ENCODE measurements at places on chromosomes 11 and 22.

- no peak for DNase-seq
Measured at GRCh38 chr11:116336540-116336939, 436.2 kb downstream of the BUD13 start.

DNA sequence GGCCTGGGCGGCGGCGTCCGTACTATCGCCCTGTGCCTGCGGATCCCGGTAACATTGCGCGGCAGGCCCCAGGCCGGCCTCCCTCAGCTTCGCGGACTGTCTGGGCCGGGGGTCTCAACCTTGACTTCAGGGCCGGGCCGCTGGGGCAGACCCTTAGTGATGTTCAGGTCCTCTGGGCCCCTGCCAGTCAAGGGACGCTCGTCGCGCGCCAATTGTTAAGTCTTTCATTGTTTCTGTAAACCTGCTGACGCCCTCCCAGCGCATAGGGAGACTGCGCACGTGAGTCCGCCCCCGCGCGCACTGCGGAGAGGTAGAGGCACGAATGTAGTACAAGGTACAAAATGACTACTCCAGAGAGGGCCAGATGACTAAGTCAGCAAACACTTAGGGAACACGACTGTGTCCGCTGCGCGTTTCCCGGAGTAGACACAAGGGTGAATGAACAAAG is 451 bp upstream of the HDHD5 start:
- DNase-seq = peak; percentile 87

DNA sequence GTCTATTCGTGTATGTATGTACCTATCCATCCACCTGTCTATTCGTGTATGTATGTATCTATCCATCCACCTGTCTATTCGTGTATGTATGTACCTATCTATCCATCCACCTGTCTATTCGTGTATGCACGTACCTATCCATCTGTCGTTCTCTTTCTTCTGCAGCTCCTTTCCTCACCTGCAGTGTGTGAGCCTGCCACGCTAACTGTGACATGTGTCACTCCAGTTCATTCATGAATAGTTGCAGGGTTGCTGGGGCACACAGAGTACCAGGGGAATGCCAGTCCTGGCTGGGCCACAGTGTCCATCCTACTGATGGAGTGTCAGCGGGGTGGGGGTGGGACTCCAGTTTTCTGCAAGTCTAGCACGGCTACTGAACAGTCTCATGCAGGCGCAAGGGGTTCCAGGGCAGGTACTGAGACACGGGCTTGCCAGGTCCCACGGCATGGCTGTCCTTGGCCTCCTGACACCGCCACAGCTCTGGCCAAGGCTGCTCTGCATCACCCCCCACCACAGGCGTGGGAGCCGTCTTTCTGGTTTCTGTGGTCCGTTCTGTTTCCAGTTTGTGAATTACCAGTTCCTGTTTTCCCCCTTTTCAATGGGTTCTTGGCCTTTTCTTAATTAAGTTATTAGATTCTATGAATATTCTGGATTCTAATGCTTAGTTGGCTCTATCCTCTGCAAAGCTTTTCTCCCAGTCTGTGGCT is 88.8 kb upstream of the CLDN5 start:
- no peak for DNase-seq

GRCh38 chr22:44074337-44074984 is 50.4 kb downstream of the PARVB start:
- DNase-seq = no peak

- no peak for DNase-seq
Measured at GRCh38 chr11:93548679-93549319, 5.6 kb upstream of the SMCO4 start.

DNA sequence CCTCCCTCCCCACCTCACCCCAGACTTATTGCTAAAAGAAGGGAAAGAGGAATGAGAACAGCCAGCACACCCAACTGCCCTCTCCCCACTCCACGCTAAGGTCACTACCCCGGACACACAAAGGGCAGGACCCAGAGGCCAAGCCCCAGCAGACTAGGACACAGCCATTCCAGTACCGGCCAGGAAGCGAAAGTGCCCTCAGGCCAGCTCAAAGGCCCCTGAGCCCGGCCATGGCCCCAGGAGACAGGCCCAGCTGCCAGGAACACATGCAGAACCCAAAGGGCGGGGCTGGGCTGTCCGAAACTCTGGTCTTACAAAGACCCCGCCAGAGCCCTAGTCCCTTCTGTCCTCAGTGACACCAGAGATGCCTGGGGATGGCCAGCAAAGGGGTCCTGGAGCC is 5.5 kb downstream of the RCOR2 start:
- DNase-seq = no peak

DNA sequence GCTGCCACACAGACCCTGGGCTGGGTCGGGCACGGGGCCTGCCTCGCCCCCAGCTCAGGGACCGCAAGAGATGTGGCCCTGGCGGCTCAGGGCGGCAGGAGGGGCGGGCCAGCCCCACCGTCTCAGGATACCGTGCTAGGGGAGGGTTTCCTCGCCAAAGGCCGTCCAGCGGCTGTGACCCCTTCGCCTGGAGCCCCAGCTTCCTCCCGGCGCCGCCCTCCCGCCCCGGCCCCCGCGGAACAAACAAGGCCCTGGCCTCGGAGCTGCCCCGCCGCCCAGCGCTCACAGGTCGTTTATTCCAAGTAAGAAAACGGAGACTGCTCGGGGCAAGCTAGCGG is 543 bp upstream of the AP2A2 start:
- DNase-seq = no peak

DNA sequence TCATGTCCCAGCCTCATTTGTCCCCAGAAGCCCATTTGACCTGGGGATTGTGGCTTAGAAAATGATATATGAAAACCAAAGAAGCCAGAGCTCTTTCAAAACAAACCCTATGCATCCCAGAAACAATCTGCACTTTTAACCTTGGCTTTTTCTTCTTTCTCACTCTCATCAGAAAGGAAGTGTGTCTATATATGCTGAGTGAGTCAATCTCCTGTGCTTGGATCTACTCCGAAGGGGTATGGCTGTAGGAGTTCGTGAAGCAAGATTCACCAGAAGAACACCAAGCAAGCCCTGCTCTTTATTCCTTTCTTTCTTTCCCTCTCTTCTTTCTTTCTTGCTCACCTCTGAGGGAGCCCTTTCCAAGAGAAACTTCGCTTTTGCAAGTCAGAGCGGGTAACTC is 636 bp downstream of the PAMR1 start:
- DNase-seq = no peak

DNA sequence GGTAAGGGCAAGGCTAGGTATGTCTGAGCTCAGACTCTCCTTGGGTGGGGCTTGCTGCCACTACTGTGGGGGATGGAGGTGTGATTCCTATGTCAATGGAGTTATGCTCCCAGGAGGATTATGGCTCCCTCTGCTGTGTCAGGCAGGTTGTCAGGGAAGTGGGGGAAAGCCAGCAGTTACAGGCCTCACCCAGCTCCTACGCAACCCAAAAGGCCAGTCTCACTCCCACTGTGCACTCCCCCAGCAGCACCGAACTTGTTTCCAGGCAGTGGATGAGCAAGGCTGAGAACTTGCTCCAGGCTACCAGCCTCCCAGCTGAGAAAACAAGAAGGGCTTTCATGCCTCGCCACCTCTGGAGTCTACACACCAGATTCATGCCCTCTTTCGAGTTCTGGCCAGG is 18.2 kb downstream of the C11orf91 start:
- no peak for DNase-seq

Measured in RKO (cell line).